NCI-H146 (cell line): ENCODE measurements at places on chromosomes 5 and 9.

DNA sequence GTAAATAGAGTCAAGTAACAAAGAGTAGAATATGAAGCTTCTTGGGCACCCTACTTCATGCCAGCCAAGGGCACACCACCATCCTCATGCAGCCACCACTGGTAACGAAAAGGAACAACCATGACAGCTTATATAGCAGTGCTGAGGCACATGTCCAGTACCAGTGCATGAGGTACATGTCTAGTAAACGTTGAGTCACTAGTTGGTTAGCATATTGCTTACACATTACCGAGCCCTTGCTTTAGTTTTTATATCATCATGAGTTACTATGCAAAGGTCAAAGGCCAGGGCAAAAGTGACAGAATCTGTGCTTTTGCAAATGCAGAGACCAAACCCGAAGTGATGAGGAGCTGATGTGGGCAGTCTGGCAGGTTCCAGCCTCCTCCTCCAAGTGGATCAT, 147.1 kb upstream of the MAP1B start:
- no peak for DNase-seq

DNA sequence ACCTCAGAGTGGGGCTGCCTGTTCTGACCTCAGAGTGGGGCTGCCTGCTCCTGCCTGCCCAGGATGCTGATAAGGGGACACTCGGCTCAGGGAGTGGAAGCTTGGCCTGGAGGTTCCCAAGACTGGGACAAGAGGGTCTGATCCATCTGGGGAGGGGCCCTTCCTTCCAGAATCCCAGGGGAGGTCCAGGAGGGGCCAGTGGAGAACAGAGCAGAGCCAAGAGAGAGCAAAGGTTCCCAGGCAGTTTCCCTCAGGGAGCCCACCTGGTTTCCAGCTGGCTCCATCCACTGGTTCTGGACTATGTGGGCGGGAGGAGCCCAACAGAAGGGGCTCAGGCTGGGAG, 49.1 kb upstream of the RNU6ATAC start:
- DNase-seq: no peak

DNA sequence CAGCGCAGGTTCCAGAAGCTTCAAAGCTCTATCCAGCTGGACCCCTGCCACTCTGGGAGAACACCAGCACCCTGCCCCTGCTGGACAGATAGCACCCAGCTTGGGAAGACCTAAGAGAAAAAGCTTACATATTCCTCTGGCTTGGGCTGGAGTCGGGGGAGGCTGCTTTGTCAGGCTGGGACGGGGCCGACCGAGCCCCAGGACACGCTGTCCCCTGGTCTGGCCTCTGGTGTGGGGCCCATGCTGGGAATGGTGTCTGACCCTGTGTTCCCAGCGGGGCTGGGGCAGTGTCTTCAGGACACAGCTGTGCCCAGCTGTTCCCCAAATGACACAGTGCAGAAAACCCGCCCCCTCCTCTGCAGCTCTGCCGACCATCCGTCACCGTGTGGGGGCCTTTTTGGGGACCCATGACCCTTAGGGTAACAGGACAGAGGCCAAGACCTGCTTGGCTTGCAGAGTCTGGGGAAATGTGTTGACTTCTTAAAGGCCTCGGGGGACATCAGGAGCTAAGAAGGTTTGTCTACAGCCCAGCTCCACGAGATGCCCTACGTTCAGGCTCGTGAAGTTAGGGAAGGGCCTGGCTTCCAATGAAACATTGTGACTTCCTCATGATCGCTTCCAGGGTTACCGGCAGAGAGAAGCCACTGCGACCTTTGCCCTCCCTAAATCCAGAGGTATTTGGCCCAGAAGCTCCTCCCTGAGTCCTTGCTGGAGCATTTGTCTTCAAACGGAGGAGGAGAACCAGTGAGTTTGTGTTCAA, 20.4 kb upstream of the SLC2A6 start:
- no peak for DNase-seq

GRCh38 chr9:86550401-86550800, 196.2 kb upstream of the TUT7 start:
- DNase-seq: no peak

- DNase-seq: no peak
Measured at GRCh38 chr9:86246752-86247161, 12.7 kb downstream of the C9orf153 start.

- no peak for DNase-seq
Measured at GRCh38 chr9:134601764-134602163, 39.8 kb upstream of the COL5A1 start.

DNA sequence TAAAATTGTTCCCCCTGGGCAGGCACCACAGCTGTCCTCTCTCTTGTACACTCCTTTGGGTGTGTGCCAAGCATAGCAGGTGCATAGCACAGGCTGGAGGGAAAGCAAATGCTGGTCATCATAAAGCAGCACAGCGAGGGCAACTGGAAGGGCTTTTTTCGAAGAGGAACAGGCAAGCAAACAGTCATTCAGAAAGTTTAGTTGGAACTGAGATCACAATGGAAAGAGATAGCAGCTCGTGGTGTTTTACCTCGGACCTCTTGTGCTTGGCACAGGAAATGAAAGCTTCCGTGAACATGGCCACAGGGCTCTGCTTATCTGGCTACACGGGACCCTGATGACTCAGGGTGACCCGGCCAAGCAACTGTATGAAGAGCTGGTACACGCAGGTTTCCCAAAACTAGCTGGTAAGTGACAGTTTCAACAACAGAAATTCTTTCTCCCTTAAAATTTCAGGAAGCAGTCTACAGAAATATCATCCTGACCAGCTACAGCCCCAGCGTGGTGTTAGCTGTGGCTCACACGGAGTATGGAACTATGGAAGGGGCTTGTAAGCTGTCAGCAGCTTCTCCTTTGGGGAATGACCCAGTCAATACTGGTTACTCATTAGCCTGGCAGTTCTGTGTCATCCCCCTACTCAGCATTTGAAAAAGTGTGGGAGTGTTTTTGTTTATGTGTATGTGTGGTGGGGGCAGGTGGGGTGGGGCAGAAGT, 48.1 kb downstream of the POC5 start:
- peak; percentile 77 for DNase-seq

DNA sequence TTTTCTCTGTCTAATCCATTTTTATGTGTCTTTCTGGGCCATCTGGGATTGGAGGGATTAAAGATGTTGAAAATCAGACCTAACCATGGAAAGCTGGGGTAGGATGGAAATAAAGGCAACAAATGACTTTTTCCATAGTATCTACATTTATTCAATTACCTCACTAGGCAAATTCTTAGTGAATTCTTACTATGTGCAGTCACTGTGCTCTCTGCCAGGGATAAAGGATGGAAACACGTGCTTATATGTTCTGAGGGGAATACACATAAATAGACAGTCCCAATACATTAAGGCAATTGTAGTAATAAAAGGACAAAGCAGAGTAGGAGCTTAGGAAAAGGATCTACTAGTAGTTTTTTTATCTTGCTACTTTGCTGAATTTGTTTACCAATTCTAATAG, 214.2 kb downstream of the PRR16 start:
- DNase-seq: no peak
